ENCODE measurements at places on chromosomes 12 and 14.

DNA sequence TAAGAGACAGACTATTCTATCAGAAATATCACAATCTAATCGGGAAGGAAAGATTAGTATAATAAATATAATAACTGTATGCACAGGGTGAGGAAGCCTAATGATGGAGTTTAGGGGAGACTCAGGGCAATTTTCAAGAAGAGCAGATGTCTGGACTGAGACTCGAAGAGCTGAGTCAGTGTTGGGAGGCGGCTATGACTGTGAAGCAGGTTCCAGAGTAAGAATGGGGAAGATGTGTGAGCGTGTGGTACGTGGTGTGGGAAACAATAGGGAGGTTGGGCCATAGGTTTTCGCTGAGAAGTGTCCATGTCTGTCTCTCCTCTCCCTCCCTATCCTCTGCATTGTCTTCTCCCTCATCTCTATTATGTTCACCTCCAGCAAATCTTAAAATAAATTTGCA is 85.6 kb downstream of the LMO3 start:
- no peak for DNase-seq

DNA sequence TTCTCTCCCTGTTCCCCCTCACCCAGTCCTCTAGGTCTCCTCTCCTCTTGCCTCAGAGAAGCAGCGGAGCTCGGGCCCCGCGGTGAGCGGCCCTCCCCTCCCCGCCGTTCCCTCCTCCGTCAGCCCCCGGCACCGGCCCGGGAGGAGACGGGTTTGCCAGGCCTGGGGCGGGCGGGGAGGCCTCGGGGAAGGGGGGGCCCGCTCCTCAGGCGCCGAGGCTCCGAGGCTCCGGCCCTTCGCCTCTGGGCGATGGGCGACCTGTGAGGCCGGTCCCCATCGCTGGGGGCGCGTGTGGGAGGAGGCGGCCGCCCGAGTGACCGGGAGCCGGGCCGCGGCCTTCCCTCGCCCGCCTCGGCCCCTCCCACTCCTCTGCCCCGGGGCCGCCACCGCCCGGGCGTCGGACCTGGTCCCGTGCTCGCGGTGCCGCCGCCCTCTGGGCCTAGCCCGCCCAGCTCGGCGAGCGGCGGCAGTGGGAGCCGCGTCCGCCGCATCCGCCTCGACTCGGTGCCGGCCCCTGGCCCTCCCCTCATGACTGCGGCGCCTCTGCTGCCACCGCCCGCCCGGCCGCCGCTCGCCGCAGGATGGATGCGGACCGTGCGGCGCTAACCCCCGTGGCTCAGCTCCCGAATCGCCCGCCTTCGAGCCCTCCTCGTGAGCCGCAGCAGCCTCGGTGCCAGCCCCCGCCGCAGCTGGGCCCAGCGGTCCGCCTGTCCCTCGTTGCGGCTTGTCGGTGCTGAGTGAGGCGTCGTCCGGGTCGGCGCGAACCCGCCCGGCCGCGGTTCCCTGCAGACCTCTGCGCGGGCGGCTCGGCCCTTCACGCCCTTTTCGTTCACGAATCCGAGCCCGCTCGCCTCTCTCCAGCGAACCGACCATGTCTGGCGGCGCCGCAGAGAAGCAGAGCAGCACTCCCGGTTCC is 574 bp downstream of the WNK1 start:
- peak; percentile 52 for DNase-seq

DNA sequence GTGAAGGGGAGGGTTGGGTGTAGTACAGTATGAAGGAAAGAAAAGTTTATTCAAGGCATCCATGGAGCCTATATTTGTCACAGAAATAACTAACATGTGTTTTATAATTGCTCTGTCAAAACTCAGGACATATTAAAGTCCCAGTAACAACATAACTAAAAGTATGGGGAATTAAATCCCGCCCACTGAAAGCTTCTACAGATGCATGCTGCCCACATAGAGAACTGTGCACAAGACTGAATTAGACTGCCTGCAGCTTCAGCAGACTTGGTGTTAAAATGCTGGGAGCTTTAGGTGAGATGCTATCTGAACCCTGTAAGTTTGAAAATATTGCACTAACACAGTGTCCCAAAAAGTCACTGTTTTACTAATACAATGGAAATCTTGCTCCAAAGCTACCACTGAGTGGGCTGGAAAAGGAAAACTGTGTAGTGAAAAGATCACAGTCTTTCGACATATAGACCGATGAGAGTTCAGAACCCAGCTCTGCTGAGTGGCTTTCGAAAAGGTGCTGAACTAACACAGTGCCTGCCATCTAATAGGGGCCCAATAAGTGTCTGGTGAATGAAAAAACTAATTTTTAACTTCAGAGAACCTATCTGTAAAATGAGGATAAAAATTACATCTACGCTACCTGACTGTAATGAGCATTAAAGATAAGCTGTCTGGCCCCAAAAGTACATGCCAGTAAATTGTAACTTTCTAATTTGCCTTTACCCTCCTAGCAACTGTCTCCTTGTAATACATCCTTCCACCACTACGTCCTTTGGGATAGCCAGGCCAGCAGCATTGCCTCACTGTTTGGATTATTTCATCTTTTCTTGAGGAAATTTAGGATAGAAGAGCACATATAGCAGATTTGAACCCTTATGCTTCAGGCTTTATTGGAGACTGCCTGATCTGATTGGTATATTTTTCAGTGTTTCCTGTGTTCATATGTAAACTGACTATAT is 237.6 kb downstream of the BCAT1 start:
- DNase-seq = no peak

DNA sequence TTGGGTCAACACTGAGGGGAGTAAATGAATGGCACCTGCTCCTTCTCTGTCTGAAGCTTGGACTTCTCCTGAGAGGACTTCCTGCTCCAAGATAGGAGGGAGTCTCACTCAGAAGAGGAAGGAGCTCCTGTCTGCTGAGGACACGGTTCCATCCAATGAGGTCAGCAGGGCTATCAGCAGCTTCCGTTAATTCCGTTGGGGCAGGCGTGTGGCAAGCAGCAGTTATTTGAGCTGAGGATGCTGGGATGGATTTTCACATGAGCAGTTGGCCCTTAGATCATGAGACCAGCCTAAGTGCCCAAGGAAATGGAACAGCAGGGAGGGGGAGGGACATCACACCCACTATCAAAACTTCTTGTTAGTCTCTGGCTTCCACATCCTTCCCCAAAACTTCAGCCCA is 159.0 kb upstream of the PZP start:
- no peak for DNase-seq

GRCh38 chr12:3371018-3371417 is 120.0 kb upstream of the PRMT8 start:
- no peak for DNase-seq

- DNase-seq = peak; percentile 4
Measured at GRCh38 chr12:85923767-85924331, 49.8 kb downstream of the NTS start.

DNA sequence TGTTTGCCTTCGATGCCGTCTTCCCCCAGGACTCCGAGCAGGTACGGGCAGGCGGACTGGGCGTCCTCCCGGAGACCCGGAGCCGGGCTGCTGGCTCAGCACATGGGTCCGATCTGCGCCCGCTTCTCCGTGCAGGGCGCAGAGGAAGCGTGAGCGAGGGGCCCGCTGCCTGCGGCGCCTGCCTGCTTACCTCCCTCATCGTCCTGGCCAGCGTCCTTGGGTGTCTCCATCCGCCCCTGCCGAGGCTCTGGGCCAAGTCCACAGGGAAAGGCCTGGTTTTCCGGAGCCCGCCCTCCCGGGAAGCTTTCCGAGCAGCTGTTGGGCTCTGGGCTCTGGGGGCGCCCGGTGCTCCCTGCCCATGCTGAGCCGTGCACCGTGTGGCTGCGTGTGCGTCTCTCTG is 33.5 kb downstream of the KIF26A start:
- DNase-seq = no peak

DNA sequence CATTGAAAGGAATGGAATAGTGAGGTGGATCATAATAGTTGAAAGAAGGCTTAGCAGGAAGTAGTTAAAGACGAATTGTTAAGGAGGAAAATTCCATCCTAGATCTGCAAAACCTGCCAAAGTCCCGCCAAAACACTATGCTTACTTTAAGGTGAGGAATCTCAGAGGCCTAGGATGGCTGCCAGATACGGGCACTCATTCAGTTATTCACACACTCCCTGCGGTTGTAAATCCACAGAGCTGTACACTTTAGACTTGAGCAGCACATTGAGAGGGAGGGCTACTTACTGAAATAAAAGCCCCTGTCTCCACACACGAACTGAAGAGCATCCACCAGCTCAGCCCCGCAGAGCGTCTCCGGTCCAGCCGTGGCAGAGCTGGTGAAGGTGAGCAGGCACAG is 5.0 kb downstream of the IGF1 start:
- DNase-seq = no peak

DNA sequence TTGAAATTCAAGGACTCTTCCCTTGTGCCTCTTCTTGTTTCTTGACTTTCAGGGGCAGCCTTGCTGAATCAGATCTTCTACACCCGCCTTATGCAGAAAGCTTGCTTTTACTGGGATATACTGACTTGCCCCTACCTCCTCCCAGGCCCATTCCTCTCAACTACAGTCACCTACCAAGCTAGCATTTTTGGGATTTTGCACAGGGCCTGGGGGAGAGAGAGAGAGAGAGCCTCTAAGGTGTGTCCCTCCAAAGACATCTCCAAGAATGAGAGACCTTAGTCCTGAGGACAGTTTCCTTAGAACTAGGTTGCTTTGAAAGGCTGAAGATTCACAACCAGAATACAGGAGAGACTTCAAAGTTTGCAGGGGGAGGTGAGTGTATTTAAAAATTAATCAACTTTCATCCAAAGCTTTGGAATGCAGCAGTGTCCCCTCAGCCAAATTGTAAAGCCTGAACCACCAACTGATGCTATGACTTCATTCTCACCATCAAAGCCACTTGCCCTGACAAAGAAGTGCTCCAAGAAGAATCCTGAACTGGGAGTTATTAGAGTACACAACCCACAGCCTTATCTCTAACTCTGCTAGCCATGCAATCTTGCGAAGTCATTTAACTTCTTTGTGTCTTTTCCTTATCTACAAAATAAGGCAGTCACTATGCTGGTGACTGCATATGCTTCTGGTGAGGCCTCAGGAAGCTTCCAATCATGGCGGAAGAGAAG is 96.1 kb upstream of the EGLN3 start:
- no peak for DNase-seq

DNA sequence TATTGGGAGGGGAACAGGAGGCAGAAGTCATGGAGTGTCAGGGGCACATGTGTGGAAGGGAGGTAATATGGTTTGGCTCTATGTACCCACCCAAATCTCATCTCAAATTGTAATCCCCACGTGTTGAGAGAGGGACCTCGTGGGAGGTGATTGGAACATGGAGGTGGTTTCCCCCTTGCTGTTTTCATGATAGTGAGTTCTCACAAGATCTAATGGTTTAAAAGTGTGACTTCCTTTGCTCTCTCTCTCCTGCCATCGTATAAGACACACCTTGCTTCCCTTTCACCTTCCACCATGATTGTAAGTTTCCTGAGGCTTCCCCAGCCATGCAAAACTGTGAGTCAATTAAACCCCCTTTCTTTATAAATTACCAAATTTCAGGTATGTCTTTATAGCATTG is 41.6 kb upstream of the CDK17 start:
- no peak for DNase-seq

DNA sequence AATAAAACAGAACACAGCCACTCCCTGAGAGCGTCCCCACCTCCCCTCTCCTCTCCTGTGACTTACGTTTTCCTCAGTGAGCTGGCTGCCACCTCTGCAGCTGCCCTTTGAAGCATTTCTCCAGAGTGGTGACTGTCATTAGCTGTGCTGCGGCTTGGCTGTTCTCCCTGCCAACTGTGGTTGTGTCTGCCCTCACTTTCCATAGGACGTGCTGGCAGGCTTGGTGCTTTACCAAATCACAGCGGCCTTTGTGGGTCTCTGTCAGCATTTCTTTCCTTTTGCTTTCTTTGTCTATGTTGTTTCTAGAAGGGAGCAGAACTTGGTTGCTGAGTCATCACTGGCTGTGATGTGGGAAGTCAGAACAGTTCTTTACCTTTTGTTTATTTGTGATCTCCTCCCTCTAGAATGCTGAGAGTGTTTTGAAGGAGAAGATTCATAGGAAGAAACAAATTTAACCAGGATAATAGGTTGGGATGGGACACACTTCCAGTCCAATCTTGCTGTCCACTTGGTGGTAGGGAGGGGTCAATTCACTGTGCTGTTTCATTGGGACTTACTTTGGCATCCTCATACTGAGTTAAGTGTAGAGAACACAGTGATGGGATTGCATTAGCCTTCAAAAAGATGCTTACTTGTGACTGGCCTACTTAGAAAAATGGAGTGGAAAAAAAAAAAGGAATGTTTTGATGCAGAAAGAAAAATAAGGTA is 88.2 kb downstream of the TMX1 start:
- peak; percentile 56 for DNase-seq

DNA sequence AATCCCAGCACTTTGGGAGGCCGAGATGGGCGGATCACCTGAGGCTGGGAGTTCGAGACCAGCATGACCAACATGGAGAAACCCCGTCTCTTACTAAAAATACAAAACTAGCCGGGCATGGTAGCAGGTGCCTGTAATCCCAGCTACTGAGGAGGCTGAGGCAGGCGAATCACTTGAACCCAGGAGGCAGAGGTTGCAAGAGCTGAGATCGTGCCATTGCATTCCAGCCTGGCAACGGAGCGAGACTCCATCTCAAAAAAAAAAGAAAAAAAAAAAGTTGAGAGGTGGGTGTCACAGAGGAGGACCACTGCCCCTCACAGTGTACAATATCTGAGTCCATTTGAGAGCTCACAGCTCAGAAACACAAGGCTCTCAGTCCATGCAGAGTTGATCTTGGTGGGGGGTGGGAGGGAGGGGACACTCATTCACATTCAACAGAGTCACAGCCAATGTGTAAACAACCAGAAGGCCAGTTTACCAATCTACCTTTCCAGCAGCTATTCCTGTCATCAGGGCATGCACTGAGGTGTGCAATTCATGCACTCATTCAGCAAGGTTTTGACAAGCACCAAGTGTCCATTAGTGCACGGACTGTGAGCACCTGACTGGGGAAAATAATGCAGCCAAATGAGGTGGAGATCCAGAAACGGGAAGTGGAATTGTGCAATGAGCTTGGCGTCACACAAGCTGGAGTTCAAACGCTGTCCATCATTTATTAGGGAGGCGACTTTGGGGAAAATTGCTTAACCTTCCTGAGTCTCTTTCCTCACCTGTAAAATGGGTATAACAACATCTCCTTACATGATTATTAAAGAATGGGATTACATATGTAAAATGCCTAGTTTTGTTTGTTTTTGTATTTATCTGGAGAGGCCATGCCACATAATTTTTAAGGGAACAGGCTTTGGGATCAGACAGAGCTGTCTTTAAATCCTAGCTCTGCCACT is 4.4 kb upstream of the EIF5 start:
- no peak for DNase-seq

GRCh38 chr12:15580431-15580830 is 208.8 kb downstream of the EPS8 start:
- no peak for DNase-seq

DNA sequence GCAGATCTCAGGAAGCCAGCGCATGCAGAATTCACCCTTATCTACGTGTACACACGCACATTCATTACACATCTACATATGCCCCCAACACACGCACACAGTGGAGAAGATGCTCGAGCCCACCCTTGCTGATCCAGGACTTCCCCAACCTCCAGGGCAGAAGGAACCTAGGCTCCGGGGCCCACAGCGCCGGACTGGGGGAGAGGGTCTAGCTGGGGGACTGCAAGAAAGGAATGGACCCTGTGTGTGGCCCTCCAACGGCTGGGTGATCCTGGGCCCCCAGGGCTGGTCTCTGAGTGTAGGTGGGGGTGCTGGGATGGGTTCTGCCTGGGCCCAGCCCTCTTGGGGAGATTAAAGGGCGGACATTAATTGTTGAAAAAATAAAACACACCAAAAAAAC is 128.1 kb upstream of the C14orf180 start:
- DNase-seq = no peak

GRCh38 chr12:131221061-131221956 is 267.6 kb downstream of the ADGRD1 start:
- no peak for DNase-seq
